ENCODE measurements at places on chromosomes 2 and 18.

GRCh38 chr2:79619976-79620375 is 107.1 kb downstream of the CTNNA2 start:
- DNase-seq, result no peak

GRCh38 chr2:119692954-119693353 is 14.0 kb downstream of the TMEM177 start:
- no peak for DNase-seq

DNA sequence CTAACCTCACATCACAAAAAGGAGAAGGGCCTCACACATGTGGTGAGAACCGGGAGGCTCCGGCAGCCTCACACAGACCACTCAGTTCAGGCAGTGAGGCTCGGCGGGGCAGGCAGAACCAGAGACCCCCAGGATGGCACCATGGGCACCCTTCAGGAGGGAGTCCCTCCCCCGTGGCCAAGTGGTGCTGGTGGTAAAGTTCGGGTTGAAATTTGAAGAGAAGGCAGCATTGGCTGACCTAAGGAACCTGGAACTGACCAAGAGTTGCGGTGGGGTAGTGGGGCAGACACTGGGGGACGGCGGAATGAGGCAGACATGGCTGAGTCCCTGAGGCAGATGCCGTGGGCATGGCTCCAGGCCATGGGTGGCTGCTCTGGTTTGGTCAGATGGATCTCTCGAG is 239.3 kb upstream of the MYT1L start:
- no peak for DNase-seq

DNA sequence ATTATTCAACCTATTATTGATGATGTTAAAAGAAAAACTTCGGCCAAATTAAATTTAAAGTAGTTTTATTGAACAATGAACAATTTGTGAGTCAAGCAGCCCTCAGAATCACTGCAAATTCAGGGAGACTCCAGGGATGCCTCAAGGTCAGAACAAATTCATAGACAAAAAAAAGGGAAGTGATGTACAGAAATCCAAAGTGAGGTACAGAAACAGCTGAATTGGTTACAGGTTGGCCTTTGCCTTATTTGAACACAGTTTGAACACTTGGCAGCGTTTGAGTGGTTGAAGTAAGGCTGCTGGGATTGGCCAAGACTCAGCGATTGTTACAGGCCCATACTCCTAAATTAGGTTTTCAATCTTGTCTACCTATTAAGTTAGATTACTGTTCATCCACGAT is 47.4 kb upstream of the DSG1 start:
- no peak for DNase-seq

DNA sequence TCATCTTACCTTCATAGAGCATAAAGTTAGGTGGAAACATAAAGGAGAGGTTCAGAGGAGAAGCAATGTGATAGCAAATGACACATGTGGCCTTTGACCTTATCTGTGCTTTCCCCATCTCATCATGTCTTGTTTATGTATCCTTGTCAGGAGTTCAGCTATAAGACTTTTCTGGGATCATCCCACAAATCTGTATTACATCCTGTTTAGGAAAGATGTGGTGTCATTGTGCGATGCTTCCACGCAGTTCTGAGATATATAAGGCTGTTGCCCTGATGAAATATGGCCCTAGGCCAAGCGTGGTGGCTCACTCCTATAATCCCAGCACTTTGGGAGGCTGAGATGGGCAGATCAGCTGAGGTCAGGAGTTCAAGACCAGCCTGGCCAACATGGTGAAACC is 15.5 kb upstream of the MGAT5 start:
- no peak for DNase-seq

- DNase-seq, result no peak
These were observed 140.3 kb downstream of the NRP2 start for GRCh38 chr2:205822579-205822978.

GRCh38 chr2:102336502-102336945 is 19.1 kb upstream of the IL18R1 start:
- DNase-seq, result no peak

GRCh38 chr2:36235426-36235825 is 120.2 kb upstream of the CRIM1 start:
- no peak for DNase-seq

DNA sequence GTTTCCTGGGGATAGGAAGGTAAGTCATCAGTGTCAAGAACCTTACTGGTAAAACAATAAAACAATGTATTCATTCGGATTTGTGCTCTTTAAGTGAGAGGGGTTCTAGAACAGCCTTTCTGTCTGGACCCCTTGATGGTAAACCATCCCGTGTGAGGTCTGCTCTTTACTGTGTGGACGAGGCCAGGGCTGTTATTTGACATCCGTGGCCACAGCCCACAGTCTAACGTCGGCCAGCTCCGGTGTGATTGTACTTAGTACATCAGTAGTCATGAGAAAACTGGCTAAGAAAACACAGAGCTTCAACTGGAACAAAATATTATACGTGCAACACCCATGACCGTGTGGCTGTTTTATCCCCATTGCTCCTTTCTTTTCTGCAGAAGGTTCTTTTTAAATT is 62.0 kb downstream of the SLC35F5 start:
- no peak for DNase-seq

DNA sequence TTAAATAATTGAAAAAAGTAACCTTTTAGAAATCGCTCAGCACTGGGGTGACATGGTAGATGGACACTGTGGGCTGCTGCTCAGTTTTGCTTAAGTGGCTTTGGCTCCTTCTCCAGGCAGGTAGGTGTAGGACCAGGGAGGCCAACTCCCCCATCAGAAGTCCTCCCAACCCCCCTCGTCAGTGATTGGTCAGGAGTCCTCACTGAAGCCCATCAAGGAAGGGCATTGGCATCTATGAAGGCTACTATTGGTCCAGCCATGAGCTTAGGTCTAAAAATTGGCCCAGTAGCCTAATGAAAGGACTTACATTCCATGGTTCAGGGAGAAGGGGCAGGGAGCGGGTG is 34.7 kb downstream of the ST3GAL5 start:
- DNase-seq, result no peak

DNA sequence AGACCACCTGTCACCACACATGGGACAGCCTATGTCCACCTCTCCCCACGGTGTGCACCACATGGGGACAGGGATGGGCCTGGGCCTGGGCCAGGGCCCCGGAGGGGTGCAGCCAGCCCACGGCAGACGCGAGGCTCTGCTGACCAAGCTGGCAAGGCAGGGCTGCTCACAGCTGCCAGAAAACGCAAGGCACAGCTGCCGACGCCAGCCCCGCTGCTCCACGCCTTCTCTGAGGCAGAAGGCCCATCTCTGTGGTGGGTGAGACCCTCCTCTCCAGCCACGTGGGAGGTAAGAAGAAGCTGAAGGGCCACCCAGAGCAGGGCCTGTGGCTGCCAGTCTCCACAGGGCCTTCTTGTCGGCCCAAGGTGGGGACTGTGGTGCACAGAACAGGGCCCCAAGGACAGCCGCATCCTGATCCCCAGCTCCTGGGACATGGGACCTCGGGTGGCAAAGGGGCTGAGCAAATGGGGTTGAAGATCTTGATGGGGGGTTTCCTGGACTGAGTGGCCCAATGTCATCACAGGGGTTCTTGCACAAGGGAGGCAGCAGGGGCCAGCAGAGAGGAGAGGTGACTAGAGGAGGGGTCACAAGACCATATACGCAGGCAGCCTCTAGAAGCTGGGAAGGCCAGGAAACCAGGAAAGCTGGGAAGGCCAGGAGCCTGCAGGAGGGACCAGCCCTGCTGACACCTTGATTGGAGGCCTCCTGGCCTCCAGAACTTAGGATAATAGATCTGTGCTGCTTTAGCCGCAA is 72.3 kb downstream of the NDUFA10 start:
- no peak for DNase-seq

- DNase-seq, result no peak
These were observed 80.0 kb downstream of the CHN1 start for GRCh38 chr2:174925046-174925784.

- DNase-seq, result no peak
These were observed 98.4 kb downstream of the ZFP36L2 start for GRCh38 chr2:43127941-43128558.

DNA sequence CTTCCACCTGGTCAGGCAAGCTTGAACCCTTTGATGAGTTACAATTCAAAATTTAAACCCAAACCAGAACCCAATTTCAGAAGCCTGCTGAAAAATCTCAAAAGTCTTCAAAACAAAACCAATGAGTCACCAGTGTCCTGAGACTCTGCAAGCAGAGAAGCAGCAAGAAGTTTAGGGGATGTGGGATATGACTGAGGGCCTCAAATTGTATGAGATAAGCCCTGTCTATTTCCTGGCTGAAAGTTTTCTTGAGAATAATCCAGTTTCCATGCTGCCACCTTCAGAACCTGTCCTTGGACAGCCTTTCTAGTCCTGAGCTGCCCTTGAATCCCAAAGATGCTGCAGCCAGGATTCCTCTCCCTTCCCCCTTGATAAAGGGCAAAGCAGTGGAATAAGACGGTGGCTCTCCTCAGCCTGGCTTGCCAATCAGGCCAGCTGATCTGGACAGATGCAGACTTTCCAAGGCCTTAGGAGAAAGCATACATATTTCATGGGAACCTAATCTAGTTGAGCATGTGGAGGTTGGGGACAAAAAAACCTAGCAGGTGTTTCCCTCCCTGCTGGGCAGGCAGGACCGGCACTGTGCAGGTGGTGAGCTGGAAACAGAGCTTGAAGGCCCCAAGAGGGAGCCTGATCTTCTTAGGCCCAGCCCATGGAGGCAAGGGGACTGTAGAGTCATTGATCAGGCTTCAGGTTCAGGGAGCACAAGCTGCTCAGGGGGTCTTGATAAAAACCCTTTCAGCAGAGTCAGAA is 278.0 kb upstream of the MGAT5 start:
- no peak for DNase-seq

GRCh38 chr2:18842836-18843235 is 253.5 kb upstream of the NT5C1B start:
- no peak for DNase-seq

DNA sequence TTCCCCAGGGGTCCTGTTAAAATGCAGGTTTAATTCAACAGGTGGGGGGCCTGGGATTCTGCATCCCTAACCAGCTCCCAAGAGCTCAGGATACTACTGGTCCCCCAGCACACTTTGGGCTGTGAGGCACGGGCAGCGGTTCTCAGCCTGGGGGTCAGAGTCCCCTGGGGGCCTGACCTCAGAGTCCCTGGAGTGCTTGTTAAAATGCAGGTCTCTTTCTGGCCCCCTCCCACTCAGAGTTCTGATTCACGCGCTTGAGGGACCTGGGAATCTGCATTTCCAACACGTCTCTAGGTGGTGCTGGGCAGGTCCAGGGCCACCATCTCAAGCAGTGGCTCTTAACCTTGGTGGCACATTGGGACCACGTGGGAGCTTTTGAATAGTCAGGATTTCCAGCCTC is 2.8 kb upstream of the OTOS start:
- no peak for DNase-seq

GRCh38 chr2:17529771-17530170 is 10.7 kb upstream of the VSNL1 start:
- no peak for DNase-seq

- no peak for DNase-seq
These were observed 314.4 kb upstream of the NT5C1B start for GRCh38 chr2:18903750-18904149.

DNA sequence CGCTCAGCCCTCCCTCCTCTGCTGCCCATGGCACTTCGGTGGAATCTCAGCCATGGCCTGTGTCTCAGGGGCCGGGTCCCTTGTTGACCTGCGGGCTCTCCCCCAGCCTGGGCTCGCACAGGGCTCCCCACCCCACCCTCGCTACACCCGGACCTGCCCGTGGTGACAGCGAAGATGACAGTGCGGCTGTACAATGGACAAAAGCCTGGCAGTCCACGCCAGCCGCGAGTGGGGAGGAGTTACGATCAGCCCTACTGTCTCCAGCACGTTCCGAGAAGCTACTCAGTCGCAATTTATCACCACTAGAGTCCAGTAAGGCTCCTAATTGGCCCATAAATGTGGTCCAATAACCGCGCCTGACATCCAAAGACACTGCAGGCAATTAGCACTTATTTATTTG is 31.6 kb downstream of the GBX2 start:
- no peak for DNase-seq

GRCh38 chr2:70987386-70987785 is 7.3 kb downstream of the TEX261 start:
- no peak for DNase-seq

- no peak for DNase-seq
These were observed 90.2 kb upstream of the ODC1 start for GRCh38 chr2:10538224-10538894.

DNA sequence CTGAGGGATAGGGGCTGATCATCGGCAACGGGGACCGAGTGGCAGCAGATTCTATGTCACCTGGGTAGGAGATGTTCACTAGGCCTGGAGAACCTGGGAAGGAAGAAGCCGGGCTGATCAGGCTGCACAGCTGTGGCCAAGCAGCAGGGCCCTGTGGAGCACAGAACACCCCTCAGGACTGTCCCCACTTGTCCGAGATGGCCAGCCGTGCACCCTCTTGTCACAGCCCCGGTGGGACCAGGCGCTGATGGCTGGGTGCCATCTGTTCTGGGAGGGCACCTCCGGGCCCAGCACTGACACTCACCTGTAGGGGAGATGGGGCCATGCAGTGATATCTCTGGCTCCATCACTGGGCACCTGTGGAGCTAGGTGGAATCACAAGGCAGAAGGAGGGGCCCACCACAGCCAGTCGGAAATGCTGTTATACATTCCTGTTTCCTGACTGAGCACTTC is 217.9 kb upstream of the RAB6C start:
- DNase-seq, result no peak

GRCh38 chr18:8011906-8012305 is 444.8 kb downstream of the PTPRM start:
- no peak for DNase-seq

DNA sequence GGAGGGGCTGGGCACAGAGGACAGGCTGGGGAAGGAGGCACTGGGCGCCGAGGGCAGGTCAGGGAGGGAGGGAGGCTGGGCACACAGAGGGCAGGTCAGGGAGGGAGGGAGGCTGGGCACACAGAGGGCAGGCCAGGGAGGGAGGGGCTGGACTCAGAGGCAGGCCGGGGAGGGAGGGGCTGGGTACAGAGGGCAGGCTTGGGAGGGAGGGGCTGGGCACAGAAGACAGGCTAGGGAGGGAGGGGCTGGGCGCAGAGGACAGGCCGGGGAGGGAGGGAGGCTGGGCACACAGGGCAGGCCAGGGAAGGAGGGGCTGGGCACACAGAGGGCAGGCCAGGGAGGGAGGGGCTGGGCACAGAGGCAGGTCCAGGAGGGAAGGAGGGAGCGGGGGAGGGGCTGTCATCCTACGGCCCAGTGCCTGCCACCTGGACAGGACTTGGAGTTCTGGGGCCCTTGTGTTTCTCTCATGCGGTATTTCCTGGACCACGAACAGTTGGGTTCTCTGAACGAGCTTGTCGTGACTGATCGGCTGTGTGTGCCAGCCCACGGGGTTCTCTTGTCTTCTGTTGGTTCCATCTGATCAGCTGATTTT is 46.7 kb upstream of the KCNG2 start:
- DNase-seq, result no peak

GRCh38 chr18:56121669-56122068 is 516.7 kb downstream of the TXNL1 start:
- DNase-seq, result no peak

All from NCI-H1436 treated with DMSO at 0.1 percent for 48 hours (cell line).